Breast epithelium (tissue), 4 donors: ENCODE measurements at places on chromosomes 5 and 9. TPM values are rescaled to one million over a fixed set of nuclear protein-coding genes. Genes with fewer than 3 reads are reported as not detected.

ZNF366 gene
- total RNA-seq = 2.6 TPM

BHMT2 gene
- total RNA-seq = 8.0 TPM

GLRA1 gene
- not detected for total RNA-seq

OBP2B gene
- total RNA-seq = not detected

DNA sequence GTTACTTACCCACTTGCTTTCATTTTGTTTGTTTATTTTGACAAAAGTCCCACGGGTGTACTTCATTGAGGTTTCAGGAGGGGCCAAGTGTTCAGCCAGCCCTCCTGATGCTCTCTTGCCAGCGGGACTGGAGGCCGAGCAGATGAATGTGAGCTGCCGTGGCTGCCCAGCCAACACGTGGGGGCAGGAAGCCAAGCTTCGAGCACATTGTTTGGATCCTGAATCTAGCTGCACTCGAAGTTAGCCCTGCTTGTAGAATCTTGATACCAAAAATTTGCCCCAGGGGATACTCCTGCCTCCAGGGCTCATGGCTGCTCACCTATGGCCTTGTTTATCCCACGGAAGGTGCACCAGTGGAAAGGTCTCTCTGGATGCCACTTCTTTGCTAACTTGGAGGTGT lies 49.3 kb downstream of the RASGEF1C start:
- DNase-seq = peak; percentile 38

DNA sequence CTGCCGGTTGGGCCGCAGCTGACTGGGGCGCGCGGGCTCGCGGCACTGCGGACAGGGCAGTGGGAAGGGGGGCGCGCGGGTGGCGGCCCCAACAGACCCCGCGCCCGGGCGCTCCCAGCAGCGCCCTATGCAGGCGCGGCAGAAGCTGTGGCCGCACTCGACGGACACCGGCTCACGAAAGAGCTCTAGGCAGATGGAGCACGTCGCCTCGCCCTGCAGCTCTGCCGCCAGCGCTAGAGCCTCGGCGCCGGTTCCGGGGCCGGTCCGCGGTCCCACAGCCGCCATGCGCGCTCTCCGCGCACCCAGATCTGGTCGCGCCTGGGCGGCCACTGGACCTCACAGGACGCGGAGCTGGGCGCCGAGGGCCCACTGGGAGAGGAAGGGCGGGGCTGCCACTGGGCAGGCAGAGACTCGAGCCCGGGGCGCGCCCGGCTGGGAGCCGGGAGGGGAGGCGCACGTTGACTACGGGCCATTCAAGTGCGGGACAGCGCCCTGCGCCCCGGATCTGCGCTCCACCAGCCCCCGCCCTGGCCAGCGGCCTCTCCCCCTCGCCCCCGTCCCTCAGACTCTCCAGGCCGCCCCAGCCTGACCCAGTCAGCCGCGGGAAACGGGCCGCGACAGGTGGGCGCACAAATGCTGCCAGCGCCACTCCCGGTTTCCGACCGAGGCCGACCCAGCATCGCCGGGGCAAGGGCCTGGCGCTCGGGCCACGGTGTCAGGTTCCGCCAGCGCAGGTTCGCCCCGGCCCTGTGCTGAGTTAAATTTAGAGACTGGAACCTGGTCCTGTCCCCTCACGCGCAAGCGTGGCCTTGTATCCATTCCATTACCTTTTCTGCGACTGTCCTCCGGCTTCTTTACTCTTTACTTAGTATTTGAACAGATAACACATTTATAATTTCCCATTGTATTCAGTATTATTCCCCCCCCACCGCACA lies at the start of gene TRIM7:
TSS of gene TRIM7 (minus strand) at position 371 of the 935 bp plus-strand sequence. CDS start at position 285, 86 bp downstream.
- DNase-seq = no peak

DNA sequence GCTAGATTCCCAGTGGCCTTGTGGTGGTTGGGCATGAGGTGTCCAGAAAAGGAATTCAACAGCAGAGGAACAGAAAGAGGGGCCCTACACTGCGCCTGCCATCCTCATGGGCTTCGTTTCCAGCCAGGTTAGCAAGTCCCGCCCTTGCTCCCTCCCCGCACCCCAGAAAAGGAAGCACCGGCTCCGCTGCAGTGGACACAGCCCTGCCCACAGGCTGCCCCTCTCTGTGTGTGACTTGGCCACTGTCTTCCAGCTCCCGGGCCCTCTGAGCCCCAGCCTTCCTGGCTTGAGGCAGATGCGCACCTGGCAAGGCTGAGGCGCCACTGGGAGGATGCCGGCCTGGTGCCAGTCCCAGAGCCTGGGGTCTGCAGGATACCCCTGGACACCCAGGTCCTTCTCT lies 305.0 kb upstream of the IRX4 start:
- DNase-seq = peak; percentile 41

DNA sequence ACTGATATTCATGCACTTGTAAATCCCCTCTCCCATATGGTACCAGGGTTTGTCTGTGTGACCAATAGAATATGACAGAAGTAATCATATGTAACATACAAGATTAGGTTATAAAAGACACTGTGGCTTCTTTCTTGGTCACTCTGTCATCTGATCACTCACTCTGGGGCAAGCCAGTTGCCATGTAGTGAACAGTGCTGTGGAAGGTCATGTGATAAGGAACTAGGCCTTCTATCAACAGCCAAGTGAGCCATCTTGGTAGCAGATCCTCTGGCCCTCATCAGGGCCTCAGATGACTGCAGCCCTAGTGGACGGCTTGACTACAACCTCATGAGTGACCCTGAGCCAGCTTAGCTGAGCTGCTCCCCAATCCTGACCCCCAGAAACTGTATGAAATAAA lies 30.0 kb upstream of the MATR3 start:
- no peak for DNase-seq

- no peak for DNase-seq
These were observed 347.3 kb upstream of the CDH6 start for GRCh38 chr5:30846171-30846570.
